ENCODE measurements at places on chromosomes 11 and 22.
A peak's percentile ranks its signal among the peaks of the same experiment; 100 is the strongest.

GRCh38 chr11:71206186-71206585 lies 46.2 kb downstream of the SHANK2 start:
- no peak for DNase-seq

GRCh38 chr11:102760344-102761035 lies 19.9 kb downstream of the MMP10 start:
- DNase-seq, result peak; percentile 100

DNA sequence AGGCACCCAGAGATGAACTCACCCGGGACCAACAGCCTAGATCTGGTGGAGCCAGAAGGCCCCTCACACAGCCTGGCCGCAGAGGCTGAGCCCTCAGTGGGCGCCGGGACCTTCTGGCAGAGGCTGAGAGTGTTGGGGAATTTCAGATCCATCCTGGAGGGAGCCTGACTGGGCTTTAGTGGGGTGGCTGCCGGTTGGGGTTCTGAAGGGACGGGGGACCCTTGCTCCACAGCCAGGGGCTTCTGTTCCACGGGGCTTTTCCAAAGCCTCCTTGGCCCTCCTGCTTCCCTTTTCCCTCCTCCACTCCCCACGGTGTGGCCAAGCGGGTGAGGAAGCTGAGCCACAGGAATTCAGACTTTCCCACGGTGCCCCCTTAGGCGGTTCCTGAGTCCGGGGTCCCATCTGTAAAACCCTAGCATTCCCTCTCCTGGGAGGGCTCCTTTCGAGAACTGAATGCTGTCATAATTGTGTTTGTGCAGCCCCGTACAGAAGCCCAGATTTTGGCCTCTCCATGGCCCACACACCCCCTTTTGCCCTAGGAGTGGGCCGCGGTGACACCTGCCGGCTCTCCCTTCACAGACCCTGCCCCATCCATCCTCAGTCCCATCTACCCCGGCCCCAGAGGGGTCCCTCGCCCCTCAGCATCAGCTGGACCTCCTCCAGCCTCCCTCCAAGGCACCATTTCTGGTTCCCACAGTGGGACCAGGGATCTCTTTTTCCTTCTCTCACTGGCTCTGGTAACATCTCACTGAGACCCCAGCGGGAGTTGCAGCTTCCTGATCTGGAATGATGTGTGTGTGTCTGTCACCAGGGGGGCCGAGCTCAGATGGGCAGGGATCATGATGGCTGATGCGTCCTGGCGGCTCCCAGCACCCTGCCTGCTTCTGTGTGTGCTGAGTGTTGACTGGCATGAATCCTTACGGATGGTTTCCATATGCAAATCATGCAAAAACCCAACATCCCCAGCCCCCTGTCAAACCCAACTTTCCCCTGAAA lies 1048.4 kb downstream of the TBC1D22A start:
- DNase-seq, result no peak

GRCh38 chr11:94781837-94782236 lies 13.7 kb downstream of the AMOTL1 start:
- no peak for DNase-seq

- no peak for DNase-seq
These were observed 12.7 kb downstream of the C11orf91 start for GRCh38 chr11:33687733-33688479.

GRCh38 chr11:127058524-127058923 lies 58.0 kb upstream of the KIRREL3 start:
- no peak for DNase-seq

DNA sequence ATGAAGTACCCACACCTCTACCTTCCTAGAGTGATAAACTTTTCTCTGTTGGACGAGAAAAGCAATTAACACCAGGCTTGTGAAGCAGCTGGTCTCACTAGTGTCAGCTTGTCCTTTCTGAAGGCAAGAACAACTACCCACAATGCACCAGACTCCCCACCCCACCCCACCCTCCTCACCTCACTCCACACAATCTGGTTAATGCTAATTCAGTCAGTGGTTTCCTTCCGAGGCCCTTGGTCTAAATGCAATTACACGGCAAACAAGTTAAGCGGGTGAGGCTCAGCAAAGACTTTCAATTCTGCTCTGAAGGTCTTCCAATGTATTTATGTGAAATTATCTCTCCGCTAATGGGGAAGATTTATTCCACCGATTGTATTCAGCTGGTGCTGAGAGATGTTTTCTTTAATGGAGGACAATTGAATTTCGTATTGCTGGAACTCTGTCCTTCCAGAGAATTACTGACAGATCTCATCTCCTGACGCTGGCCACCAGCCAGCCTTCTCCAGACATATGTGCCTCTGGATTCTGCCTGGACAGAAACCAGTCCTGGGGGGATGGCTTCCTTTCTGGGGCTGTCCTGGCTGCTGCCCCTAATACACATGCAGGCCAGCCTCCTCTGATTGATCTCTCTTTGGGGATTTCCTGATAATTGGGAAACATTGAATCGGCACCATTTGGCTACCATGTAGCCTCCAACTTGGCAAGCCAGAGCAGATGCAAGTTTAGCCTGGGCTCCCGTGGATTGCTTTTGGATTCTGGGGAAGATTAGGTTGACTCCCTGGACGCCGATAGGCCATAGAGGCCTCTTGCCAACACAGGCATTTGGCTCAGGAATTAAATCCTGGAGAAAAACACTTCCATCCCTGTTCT lies 165.8 kb upstream of the NARS2 start:
- no peak for DNase-seq

GRCh38 chr11:61067782-61068446 lies 34.4 kb upstream of the CD5 start:
- DNase-seq, result no peak

GRCh38 chr11:30113326-30113898 lies 96.6 kb upstream of the KCNA4 start:
- no peak for DNase-seq

DNA sequence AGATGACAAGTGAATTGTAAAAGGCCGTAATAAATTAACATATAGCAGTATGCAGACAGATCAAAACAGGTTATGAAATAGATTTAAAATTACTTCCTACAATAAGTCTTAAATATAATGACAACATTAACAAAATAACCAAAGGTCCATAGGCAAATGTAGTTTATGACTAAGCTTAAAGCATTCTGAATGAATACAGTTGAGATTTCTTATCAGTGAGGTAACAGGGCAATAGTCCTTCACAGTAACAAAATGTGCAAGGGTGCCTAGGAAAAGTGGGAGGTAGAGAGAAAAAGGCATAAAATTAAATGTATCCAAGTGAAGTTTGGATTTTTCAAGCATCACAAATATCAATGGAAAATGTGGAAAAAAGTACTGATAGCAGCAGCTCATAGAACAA lies 20.9 kb upstream of the P4HA3 start:
- DNase-seq, result no peak

- DNase-seq, result no peak
These were observed 21.7 kb downstream of the SLC43A1 start for GRCh38 chr11:57493507-57494503.

GRCh38 chr11:128328955-128329551 lies 258.3 kb downstream of the ETS1 start:
- no peak for DNase-seq

- DNase-seq, result no peak
These were observed 71.6 kb downstream of the C11orf58 start for GRCh38 chr11:16809886-16810668.

DNA sequence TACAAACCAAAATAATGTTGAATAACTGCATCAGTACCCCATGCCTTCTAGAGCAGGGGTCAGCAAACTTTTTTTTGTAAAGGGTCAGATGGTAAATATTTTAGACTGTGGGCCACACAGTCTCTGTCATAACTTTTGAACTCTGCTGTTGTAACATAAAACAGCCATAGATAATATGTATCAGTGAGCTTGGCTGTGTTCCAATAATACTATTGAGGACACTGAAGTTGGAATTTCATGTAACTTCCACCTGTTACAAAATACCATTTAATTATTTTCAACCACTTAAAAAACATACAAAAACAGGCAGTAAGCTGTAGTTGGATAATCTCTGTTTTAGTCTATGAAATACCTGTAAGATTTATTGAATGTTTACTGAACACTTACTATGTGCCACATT lies 55.2 kb downstream of the PICALM start:
- DNase-seq, result no peak

DNA sequence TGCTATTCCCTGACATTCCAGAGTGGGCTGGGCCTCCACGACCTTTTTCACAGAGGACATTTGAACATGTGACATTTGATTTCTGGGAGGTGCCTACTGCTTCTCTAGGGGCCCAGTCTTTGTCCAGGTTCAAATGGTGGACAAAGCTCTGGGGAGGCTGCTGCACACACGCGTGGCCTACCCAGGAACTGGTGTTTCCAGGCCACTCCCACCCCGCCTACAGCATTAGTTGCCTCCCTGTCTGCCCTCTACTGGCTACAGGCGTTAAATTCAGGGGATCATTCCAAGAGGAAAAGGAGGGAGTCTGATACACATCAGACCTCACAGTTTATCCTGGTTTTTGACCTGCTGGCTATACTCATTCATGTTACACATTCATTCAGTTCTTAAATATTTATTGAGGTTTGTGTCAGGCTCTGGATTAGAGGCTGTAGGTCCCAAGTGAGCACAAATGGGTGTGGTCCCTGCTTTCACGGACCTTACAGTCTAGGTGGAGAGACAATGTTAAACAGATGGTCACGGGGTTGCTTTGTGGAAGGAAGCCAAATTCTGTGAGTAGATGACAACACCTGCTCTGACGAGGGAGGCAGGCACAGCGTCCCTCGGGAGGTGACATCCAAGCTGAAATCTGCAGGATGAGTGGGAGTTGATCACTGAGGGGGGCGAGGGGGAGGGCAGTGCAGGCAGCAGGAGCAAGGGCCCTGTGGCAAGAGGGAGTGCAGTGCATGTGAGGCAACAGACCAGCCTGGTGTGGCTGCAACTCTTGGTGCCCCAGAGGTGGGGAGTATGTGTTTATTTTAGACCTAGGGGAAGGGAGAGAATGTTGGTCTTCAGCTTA lies 11.8 kb downstream of the TUB start:
- DNase-seq, result no peak

DNA sequence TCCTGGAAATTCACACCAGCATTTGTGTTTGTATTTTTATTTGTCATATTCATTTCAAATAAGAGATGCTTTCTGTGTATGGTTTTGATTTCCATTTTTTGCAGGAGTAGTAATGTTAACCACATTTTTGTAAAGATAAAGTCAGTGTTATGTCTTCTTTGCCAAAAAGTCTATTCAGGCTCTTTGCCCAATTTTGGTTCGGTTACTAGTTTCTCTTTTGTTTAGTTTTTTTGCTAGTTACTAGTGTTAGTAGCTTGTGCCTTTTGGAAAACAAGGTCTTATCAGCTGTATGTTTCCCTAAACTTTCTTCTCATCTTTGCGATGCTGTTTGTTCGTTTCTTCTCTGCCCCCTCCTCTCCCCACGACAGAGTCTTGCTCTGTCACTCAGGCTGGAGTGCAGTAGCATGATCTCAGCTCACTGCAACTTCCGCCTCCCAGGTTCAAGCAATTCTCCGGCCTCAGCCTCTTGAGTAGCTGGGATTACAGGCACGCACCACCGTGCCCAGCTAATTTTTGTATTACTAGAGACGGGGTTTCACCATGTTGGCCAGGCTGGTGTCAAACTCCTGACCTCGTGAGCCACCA lies 112.3 kb upstream of the GRK3 start:
- DNase-seq, result no peak

DNA sequence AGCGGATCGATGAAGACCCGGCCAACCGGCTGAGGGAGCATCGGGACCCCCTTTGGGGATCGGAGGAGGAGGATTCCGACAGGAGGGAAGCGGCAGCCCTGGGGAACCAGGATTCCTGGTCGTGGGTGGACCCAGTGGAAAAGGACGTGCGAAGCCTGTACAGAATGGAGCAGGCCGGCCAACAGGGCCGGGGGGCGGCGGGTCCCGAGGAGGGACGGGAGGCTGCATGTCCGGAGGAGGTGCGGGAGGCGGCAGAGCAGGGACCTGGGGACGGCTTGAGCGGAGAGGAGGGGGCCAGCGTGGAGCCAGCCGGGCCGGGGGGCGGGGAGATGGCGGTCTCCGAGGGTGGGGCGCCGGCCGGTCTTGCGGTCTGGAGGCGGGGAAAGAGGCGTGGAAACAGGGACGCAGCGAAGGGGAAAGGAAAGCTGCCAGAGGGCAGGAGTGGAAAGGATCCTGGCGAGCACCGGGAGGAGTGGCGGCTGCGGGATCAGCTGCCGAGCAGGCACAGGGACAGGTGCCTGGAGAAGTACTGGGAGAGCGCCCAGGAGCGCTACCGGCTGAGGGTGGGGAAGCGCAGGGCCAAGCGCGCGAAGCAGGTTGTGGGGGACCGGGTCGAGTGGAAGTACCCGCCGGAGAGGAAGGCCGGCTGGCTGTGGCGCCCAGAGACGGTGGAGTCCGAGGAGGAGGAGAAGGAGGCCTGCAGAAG lies at the start of gene ANO5:
ANO5 (plus strand) TSS at position 444 of the 706 bp plus-strand sequence. CDS start 408 bp downstream, outside the sequence.
- DNase-seq, result peak; percentile 60

DNA sequence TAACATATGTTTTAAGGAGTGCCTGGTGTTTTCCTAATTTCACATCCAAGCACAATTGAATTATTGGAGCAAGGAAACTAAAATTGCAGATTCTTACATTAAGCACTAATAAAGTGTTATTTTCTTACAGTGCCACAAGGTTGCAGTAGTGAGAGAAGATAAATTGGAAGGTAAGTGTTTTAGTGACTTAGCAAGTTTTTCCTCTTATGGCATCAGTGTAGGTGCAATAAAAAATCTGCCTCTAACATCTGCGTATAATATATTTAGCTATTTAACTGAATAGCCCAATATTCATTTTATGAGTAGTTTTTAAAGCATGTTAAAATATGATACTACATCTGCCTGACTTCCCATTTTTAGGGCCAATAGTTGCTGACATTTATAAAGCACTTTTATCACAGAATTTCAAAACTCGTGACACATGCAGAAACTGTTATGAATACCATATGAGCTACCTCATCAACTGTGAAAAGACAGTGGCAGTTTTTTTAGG lies 19.0 kb downstream of the POLD3 start:
- DNase-seq, result peak; percentile 39

DNA sequence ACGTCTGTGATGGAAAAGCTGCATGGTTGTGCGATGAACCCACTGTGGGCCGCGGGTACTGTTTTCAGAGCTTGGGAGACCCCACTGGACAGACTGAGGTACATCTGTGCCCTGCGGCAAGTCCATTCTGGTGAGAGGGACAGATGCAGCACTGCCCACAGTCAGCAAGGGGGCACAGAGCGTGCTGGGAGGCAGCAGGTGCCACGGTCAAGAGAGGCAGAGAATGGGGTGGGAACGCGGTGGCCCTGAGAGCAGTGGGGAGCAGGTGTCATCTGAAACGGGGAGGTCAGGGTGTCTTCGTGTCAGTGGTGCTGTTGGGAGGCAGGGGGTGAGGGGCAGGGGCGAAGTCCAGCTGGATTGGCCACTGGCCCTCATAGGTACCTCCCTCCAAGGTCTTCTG lies 32.0 kb downstream of the TBC1D22A start:
- DNase-seq, result no peak

GRCh38 chr11:93605642-93606041 lies 55.8 kb upstream of the CEP295 start:
- no peak for DNase-seq

DNA sequence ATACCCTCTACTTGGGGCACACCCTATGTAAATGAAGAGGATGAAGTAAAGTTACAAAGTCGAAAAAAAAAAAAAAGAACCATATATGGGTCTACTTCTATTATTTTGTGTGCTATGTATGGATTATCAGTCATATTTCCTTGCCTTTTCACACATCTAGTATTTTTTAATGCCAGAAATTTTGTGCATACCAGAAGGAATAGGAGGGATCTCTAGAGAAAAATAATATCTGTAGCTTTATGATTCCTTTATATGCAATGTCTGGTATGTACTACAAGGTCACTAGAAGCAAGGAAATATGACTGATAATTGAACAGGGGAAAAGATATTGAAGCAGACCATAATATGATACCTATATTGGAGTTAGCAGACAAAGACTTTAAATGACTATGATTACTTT lies 713.4 kb downstream of the OPCML start:
- DNase-seq, result no peak

GRCh38 chr22:32473388-32473952 lies 1.1 kb upstream of the FBXO7 start:
- DNase-seq, result no peak
